EL (cell line): ENCODE measurements at places on chromosomes 6 and 20.

GRCh38 chr6:29005183-29005885, at the start of gene ZNF311:
Gene ZNF311, minus strand, starts transcription at chr6:29005315. Its CDS starts 1,361 bp downstream, at chr6:29003954.
- DNase-seq = peak; percentile 65

DNA sequence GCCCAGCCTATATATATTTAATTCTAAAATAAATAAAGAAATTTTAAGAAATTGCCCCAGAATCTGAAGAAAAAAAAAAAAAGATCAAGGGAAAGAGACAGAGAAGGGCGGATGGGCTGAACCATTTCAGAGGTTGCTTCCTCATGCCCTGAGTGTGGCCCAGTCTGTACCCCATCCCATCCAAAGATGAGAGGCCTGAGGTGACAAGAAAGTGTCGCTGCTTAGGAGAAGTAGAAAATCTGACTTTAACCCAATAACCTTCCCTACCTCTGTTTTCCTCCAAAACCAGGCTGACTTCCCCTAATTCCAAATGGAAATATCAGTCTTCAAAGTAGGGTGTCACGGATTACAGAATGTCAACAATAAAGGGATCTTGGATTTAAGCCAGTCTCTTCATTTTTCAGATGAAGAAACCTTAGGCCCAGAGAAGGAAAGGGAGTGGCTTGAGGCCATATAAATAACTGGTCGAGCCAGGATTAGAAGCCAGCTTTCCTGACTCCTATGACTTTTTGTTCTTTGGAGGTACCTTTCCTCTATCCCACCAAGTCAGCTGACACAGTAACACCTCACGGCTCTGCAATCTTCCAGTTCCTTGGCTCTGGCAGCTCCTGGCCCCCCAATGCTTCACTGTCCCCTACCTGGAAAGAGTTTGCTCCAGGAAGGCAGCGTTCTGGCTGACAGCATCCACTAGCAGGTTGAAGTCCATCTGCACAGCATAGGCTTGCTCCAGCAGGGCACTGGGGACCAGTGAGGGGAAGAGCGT, 10.1 kb downstream of the GSS start:
- no peak for DNase-seq

- DNase-seq = no peak
Observed at GRCh38 chr6:158620963-158621693, 23.4 kb downstream of the DYNLT1 start.

GRCh38 chr6:121794630-121795029, 359.2 kb downstream of the GJA1 start:
- DNase-seq = peak; percentile 91

- DNase-seq = peak; percentile 30
Observed at GRCh38 chr6:104527761-104528415, 331.8 kb downstream of the HACE1 start.

GRCh38 chr6:6875818-6876470, 231.8 kb upstream of the RREB1 start:
- peak; percentile 88 for DNase-seq
